NCI-H2081 (cell line): ENCODE measurements at places on chromosomes 5 and 9.
A peak's percentile ranks its signal among the peaks of the same experiment; 100 is the strongest.

DNA sequence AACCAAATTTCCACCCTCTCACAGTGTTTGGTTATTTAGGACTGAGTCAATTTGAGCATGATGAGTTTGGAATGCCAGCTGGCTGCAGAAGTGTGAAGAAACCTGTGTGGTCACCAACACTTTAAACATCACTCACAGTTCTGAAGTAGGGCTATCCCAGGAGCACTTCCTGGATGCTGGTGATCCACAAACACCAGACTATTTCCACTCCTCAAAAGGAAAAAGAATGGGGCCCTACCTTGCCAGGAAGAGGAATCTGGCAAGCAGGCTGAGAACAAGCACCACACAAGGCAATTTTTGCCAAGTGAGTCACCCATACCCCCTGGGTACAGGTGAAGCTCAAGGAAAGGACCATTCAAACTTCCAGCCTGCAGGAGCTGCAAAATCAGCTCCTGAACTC is 294.2 kb upstream of the PTGER4 start:
- no peak for DNase-seq

DNA sequence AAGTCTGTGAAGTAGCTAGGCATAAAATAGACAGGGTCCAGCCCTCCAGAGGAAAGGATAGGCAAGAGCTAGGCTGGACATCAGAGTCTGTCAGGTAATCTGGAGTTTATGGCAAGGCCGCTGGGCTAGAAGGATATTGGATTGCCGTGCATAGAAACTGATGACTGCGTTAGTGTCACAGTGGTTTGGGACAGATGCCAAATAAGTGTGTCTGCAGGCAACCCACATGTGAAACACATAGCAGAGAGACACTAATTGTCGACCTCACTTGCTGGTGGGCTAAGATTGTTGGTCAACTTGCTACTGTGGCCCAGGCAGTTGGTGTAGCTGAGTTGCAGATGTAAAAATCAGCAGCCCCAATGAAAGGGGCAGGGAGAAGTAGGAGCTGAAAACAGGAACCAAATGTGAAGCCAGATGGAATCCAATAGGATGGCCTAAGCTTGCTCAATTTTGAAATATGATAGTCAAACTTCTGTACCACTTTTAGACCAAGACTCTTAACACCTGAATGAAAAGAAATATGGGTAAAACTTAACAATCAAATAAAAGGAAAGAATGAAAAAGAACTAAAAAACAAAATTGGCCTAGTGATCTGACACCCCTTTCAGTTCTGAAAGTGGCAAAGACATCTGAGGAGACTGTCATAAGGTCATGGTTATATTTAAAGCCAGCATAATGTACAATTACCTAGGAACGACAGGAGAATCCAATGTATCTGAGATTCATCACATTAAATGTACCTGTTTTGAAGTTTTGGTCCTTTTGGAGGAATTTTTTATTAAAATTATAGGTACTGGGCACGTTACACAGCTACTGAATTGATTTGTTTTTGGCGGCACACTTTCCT is 243.3 kb upstream of the ACTBL2 start:
- no peak for DNase-seq

GRCh38 chr5:173329491-173330337 is 1.5 kb upstream of the STC2 start:
- DNase-seq, result no peak

DNA sequence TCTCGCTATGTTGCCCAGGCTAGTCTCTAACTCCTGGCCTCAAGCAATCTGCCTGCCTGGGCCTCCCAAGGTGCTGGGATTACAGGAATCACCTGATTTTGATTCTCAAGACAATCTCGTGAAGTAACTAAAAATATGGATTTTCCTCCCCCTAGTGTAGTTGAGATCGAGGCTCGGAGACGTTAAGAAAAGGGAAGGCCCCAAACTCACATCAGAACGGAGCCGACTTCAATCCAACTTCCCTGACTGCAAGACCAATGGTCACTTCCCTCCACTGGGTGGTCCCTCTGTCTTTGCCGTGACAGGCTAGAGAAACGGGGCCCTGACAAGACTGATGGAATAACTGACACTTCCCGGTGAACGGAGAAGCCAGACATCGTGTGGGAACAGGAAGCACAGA is 28.3 kb downstream of the BARHL1 start:
- DNase-seq, result no peak

DNA sequence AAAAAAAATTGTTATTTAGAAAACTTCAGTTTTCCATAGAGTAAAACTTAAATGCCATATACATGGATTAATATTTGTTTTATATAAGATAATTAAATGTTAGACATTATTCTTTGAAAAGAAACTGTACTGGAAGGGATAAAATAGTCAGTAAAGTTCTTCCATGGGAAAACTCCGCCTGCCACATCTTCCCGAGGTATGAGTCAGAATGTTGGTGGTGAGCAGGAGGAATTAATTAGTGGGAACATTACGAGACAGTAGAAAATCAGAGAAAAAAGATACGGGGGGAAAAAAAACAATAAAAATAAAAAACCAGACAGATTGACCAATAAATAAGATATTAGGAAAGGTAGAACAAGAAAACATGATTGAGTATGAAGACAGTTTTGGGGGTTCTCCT is 930.3 kb upstream of the C9orf72 start:
- DNase-seq, result no peak

GRCh38 chr5:180640611-180640860 is 8.9 kb downstream of the FLT4 start:
- DNase-seq, result no peak

GRCh38 chr9:3457175-3457574 is 68.6 kb downstream of the RFX3 start:
- DNase-seq, result no peak

- peak; percentile 69 for DNase-seq
These were observed 21.0 kb downstream of the DBH start for GRCh38 chr9:133657120-133657661.

DNA sequence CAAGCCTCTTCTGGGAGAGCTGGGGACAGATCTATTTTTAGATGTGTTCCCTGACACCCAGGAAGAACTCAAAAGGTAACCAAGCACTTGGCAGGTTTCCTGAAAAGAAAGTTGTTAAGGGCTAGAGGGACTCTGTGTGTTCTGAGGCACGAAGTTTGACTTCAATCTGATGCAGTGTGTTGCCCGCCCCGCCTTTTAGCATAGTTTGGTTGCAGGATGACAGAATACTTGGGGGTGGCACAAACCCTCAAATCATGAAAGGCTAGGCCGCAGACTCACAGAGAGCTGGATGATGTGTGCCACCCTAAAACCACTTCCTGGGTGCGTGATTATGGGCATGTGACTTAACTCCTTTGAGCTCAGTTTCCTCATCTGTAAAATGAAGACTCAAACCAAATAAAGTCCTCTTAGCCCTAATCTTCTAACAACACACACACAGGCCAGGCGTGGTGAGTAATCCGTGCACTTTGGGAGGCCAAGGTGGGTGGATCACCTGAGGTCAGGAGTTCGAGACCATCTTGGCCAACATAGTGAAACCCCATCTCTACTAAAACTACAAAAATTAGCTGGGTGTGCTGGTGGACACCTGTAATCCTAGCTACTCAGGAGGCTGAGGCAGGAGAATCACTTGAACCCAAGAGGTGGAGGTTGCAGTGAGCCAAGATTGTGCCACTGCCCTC is 12.8 kb upstream of the NDFIP1 start:
- DNase-seq, result no peak

GRCh38 chr5:83846624-83847350 is 126.1 kb upstream of the HAPLN1 start:
- no peak for DNase-seq

GRCh38 chr5:155605920-155606319 is 592.4 kb downstream of the KIF4B start:
- DNase-seq, result no peak

- no peak for DNase-seq
These were observed 21.6 kb downstream of the PDE6A start for GRCh38 chr5:149922950-149923349.

DNA sequence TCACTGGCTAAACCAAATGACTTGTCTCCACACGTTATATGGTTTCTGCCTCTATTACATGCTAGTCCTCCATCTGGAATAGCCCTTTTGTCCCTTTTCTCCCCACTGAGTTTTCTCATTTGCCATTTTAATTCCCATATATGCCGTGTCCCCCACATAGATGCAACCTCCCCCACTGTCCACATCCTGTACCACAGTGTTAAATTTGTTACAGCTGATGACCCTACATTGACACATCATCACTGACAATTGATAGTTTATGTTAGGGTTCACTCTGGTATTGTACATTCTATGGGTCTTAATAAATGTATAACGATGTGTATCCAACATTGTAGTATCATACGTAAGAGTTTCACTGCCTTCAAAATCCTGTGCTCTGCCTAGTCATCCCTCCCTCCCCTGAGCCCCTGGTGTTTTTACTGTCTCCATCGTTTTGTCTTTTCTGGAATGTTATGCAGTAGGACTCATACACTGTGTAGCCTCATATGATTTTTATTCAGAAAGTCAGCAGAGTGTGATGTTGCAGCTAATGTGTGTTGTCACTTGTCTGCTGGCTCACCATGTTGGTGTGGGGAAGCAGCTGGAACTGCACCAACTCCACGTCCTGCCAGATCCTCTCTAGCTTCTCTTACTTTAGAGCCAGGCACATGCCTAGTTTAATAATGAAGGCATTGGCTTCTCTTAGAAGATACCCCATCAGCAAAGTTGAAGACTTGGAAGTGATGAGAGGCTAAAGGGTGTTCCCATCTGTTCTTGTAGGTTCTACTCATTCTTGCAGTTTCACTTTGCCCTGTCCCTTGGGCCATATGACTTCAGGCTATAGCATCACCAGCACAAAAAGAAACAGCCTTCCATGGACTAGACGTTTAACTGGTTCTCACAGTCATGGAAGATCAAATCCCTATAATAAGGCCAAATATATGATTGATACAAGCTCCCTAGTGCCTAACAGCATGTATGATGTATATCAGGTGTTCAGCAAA is 30.2 kb downstream of the LRRC70 start:
- DNase-seq, result no peak

- no peak for DNase-seq
These were observed 58.8 kb upstream of the GGTA1 start for GRCh38 chr9:121558473-121558872.

GRCh38 chr5:178196986-178197385 is 7.3 kb upstream of the HNRNPAB start:
- no peak for DNase-seq

- no peak for DNase-seq
These were observed 2.4 kb downstream of the TICAM2 start for GRCh38 chr5:115599924-115600323.

- no peak for DNase-seq
These were observed 44.7 kb downstream of the GAS1 start for GRCh38 chr9:86902586-86902985.

- DNase-seq, result no peak
These were observed 50.3 kb downstream of the RXRA start for GRCh38 chr9:134376386-134377142.

- no peak for DNase-seq
These were observed 678.5 kb upstream of the NUDT12 start for GRCh38 chr5:104241046-104241445.

DNA sequence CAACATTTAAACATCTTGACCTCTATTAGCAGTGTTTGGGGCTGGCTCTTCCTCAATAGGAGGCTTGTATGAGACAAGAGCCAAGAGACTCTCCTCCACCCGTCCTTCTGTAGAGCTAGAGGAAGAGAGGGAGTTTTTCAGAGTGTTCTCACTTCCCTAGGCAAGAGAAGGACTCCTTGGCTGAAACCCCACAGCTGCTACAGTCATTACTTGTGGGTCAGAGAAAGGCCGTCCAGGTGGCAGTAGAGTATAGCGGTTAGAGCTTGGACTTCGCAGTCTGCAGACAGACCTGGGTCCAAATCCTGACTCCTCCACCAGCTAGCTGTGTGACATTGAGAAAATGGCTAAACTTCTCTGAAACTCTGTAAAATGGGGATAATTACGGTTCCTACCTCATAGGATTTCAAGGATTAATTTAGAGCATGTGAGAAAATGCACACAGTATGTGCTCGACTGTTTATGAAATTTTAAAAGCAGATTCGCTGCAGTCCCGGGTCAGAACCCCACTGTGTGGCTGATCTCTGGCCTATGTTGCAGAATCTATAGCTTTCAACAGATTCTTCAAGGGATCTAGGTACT is 80.8 kb upstream of the ARAP3 start:
- no peak for DNase-seq

- no peak for DNase-seq
These were observed 232.6 kb downstream of the MAST4 start for GRCh38 chr5:66828548-66829357.

DNA sequence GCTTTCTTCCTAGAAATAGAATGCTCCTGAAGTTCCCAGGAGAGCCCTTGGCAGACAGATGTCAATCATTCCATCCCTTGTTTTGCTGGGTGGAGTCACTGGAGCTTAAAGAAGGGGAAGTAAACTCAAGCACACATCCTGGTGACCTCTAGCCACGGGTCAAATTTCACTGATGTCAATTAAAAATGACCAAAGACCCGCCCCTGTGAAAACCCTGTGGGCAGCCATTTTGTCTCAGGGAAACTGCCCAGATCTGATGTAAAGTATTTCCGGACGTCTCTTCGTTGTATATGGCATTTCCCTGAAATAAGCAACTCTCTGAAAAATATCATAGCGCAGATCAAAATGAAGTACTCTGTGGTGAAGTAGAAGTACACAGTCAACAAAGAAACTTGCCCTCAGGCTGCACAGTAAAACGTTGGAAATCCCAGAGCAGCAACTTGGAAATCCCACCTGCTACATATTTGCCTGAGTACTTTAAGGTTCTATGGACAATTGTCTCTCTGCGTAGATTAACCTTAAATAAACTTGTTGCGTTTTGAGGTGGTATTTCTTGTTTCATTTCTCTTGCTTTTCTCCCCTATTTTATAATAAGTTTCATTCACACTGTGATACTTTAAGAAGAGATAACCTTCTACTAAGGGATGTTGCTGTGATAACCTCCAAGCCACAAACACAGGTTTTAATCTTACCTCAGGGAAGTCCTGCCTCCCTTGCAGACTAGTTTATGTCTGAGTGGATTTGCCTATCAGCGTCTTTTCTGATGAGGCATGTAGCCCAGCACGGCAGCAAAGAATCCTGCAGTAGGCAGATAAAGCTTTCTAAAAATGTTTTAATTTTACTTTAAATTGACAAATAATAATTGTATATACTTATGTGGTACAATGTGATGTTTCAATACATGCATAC is 60.9 kb upstream of the PIP5K1B start:
- no peak for DNase-seq

- DNase-seq, result no peak
These were observed 214.3 kb downstream of the ARHGAP26 start for GRCh38 chr5:142984525-142984924.

GRCh38 chr9:121598167-121598964 is 53.1 kb upstream of the DAB2IP start:
- DNase-seq, result no peak
